ENCODE measurements at places on chromosomes 3 and 15.

DNA sequence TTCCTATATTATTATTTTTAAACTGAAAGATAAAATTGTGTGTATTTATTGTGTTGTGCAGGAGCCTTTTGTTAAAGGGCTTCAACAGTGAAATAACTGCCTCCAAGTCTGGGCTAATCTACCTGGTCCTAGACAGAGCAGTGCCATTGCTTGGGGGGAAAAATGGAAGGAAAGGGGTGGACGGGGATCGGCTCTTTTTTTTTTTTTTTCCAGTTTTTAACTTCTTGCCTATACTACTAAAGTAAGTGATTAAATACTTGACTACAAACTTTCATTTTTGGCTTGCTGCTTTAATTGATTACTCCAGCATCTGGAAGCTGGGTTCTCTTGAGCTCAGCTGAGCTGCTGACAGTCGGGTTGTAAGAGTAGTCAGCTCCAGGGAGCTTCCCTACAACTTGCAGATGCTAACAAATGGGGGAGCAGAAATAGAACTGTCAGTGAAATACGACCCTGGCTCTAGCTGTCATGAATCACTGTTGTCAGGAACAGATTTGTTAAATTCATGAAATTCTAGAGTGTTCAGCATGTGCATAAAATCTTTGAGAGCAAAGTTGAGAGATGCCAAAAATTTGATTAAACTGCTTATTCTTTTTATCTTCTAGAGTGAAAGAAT lies 276.7 kb downstream of the ROBO1 start:
- no peak for DNase-seq

DNA sequence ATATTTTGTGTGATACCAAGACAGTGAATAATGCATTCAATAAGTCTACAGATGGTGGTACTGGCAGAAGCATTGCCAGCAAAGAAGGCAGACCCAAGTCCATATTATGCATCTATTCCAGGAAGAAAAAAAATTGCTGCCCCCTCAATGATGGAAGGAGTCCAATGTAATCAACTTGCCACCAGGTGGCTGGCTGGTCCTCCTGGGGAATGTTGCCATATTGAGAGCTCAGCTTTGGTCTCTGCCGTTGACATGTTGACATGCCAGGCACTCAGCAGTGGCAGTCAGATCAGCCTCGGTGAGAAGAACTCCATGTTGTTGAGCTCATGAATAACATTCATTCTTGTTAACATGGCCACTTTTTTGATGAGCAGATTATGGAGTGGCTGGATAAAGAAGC lies 298.5 kb downstream of the IGSF11 start:
- no peak for DNase-seq

GRCh38 chr15:50057905-50058639 lies 61.0 kb downstream of the ATP8B4 start:
- no peak for DNase-seq

GRCh38 chr3:77071364-77071763 lies 31.5 kb downstream of the ROBO2 start:
- DNase-seq = no peak

- no peak for DNase-seq
Observed at GRCh38 chr3:11185564-11186317, 31.4 kb downstream of the HRH1 start.

Data from hematopoietic multipotent progenitor cell treated with erythropoietin and hydrocortisone succinate and interleukin-3 and kit ligand, for 8 days (in vitro differentiated cells).